ENCODE measurements at places on chromosomes 12 and 14.
A peak's percentile ranks its signal among the peaks of the same experiment; 100 is the strongest.

- no peak for DNase-seq
Observed at GRCh38 chr12:104577581-104577981, 120.8 kb downstream of the CHST11 start.

- DNase-seq = peak; percentile 95
Observed at GRCh38 chr12:219891-220352, 6.0 kb upstream of the SLC6A12 start.

GRCh38 chr12:114820796-114821195 is 136.8 kb upstream of the TBX3 start:
- DNase-seq = no peak

- DNase-seq = no peak
Observed at GRCh38 chr14:44030831-44031383, 476.2 kb downstream of the FSCB start.

GRCh38 chr12:19128485-19128884 is 1.0 kb upstream of the PLEKHA5 start:
- peak; percentile 40 for DNase-seq

DNA sequence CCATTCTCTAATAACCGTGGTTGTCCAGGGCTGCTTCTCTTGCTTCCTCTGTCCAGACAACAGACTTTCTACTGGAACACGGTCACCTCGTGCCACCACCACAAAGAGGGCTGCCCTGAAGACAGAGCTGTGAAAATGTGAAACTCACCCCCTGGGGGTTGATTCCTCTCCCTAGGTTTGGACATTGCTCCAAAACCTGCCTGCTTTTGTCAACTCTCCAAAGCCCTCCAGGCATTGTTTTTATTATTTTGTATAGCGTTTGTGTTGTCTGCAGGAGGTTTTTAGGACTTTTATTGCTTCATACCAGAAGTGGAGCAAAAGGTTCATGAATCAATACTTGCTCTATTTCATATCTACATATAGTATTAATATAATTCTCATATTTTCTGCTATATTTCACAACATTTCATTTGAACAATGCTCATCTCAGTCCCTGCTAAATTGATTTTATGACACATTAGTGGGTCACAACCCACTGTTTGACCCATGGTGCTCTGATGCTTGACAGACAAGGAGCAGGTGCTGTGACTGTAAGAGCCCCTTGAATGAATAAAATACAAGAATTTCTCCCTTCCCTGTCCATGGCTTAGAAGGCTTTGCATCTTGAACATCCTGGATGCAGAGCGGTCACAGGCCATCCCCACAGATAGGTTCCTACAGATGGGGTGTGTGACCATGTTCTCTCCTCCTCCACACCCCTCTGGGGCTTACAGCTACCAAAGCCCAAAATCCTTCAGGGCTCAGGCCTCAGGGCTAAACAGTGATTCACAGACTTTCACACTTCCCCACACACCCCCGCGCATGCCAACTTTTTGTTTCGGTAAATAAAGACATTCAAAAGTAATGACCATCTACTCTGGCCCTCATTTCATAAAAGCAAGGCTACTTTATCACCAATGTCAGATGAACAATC is 20.6 kb upstream of the EML1 start:
- no peak for DNase-seq

DNA sequence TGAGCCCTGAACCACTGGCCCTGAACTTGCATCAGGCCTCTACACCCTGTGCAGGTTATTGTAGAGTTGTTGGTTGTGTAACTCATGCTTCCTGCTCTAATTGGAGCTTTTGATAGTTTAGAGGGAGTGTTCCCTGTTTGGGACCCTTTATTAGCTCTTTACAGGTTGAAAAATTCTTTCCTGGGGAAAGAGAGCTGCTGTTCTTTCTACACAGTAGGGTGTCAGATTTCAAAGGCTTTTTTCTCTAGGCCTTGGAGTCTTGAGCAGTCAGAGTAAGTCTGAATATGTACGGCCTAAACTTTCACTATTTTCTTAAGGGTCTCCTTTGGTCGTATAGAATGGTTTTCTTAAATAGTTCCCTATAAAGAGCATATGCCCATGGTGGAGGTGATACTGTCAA is 60.8 kb upstream of the NEDD1 start:
- DNase-seq = no peak

DNA sequence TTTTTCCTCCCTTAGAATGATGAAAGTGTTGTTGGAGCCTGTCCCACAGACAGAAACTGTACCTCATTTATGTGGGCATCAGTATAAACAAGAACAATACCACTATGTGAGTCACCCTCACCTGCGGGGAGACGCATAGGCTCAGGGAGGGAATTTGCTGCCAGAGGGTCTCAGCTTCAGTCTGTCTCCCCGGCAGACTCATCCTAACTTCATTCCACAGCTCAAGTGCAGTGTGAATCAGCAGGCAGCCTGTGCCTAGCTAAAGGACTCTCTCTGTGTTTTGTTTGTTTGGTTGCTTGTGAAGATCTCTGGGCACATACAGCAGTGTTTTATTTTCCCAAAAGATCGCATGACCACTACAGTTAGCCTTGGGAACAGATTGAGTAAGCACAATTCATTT is 98.9 kb downstream of the PRKCH start:
- DNase-seq = peak; percentile 62

DNA sequence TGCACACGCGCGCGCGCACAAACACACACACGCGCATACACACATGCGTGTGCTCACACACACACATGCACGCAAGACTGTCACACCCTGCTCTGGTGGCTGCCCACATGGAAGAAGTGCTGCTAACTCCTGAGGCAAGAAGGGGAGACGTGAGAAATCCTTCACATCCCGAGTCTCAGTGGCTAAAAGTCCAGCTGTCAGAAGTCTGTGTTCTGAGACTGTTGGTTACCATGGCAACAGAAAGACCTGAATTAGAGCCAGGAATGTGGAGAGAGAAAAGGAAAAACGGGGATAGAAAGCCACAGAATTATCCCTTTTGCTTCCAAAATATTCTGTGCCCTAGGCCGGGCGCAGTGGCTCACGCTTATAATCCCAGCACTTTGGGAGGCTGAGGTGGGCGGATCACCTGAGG is 71.2 kb downstream of the PPFIBP1 start:
- peak; percentile 62 for DNase-seq

DNA sequence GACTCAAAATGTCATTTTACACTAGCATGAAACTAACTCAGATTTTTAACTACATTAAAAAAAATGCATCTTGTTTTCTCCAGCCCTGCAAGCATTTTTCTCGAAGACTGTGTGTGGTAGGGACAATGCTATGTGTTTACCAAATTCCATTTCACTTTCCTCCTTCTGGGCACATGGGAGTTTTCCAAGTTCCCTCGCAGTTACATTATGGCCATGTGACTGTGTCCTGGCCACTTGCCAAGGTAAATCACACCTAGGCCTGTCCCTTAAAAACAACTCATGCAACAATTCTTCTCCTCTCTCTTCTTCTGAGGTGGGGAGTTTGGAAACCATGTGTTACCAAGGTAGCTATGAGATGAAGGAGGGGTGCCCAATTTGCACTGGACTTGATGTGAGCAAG is 108.7 kb downstream of the SYT10 start:
- DNase-seq = no peak

DNA sequence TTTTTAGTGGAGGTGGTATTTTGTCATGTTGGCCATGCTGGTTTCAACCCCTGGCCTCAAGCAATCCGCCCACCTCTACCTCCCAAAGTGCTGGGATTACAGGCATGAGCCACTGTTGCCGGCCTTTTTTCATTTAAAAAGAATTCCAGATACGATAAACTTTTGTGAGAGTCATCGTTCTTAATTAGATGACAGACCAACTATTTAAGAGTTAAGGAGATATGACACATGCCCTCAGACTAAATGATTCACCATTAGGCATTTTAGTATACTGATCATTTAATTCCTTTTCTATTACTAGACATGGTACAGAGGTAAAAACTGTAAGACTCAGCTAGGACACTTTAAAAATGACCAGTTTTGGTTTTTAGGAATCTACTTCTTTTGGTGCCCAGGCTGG is 2.4 kb downstream of the ANKRD13A start:
- DNase-seq = no peak

DNA sequence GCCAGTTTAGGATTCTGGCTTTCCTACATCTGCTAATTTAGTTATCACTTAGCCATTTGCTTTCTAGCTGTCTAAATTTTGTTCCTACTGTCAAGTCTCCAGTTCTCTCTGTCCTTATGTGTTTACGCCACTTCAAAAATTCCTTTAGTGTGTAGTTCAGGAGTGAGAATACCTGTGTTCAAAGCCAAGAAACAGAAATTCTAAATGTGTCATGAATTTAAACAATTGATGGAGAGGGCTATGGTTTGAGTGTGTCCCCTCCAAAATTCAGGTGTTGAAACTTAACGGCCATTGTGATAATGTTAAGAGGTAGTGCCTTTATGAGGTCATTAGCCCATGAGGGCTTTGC is 11.4 kb upstream of the CATSPERB start:
- DNase-seq = no peak

GRCh38 chr14:53955671-53956426 is 776 bp downstream of the BMP4 start:
- peak; percentile 81 for DNase-seq

GRCh38 chr12:2248901-2249381 is 196.2 kb downstream of the CACNA1C start:
- peak; percentile 66 for DNase-seq

- no peak for DNase-seq
Observed at GRCh38 chr12:13167906-13168305, 28.6 kb upstream of the EMP1 start.

- DNase-seq = no peak
Observed at GRCh38 chr12:122937622-122938091, 28.6 kb downstream of the ABCB9 start.

GRCh38 chr14:22338917-22339715 is 249.9 kb downstream of the DAD1 start:
- DNase-seq = no peak

- no peak for DNase-seq
Observed at GRCh38 chr14:54117396-54117795, 160.8 kb upstream of the BMP4 start.

GRCh38 chr12:19652386-19652785 is 213.1 kb downstream of the AEBP2 start:
- DNase-seq = no peak

GRCh38 chr12:53967421-53967925 is 5.5 kb upstream of the HOXC11 start:
- DNase-seq = no peak

DNA sequence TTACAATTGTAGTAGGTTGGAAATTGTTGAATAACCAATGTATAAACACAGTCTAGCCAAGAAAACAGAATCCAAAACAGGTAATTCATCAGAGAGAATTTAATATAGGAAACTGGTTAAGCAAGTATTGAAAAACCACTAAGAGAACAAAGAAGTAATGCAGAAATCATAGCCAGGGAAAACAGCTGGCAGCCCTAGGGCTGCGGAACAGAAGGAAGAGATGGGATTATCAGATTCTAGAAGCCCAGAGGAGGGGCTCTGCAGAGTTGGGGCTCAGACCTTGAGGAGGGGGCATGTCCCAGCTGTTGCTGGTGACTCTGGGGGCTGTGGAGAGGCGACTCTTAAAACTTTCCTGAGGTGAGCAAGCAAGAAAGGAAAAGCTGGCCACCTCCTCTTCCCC is 49.4 kb downstream of the CD9 start:
- DNase-seq = no peak

DNA sequence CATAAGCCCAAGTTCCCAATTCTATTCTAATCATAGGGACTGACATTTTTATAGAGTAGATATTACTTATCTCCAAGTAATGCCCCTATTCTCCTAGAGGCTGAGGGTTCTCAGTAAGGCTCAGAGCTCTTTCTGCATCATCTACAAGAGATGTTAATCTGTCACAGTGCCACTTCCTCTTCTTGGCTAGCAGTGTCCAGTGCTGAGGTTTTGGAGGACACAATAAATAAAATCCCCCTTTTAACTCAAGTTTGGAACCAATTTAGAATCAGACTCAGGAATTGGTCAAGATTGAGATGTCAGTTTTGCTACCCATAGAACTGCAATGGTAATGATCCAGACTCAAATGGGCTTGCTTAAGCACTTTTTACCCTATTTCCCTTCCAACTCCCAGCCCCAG is 154.1 kb upstream of the ARID2 start:
- DNase-seq = no peak

DNA sequence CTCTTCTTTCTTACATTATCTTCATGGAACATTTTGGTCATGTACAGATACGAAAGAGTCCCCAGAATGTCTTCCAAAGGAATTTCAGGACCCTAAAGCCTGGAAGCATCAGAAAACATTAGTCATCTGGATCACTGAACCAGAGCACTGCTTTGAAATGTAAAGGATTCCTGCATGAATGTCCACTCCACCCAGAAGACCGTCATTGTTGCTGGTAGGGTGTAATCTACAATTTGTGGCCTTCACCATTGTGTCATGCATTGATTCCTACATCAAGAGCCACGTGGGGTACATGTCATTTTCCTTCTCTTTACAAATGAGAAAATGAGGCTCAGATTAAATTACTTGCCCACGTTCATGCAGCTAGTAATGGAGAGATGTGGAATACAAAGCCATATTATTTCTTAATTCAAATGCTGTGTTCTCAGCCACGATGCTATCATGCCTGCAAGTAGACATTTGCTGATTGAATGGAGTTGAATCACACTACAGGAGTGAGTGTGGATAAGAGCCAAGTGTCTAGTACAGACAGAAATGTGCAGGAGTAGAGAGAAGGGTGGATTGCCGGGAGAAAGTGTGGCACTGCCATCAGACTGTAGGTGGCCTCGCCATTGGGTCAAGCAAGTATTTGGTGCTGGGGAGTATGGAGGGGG is 231.2 kb downstream of the C12orf75 start:
- no peak for DNase-seq

DNA sequence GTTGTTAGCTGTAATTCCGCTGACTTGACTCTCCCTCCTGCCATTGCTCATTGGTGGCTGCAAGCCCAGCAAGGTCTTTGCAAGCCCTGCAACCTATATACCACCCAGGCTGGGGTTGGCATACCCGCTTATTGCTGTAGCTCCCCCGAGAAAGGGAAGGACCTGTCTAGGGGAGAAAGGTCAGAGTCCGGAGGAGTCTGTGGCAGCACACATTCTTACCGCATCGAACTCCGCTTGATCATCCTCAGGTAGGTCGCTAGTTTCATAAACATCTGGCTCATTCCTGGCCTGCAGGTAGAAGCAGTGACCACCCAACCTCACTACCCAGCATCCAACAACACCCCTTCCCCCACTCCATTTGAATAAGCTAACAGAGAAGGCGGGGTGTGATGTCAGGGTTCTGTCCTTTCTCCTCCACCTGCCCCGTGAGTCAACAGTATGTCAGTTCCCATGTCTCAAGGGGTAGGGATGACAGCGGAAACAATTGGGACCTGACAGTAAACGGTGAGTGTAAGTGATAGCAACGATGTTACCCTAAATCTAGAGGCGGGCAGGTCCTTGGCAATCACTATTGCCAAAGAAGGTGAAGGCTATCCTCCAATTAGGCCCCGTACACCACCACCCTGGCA is 1.1 kb downstream of the DCTN2 start:
- DNase-seq = peak; percentile 92

- no peak for DNase-seq
Observed at GRCh38 chr14:73721101-73721821, 7.1 kb upstream of the PNMA1 start.

Measured in DMS53 (cell line).